ENCODE measurements at places on chromosomes 7 and 10.
A peak's percentile ranks its signal among the peaks of the same experiment; 100 is the strongest.

GRCh38 chr7:112452102-112452888, 2.0 kb downstream of the IFRD1 start:
- peak; percentile 88 for DNase-seq

- DNase-seq = no peak
These were observed 207.0 kb downstream of the JAZF1 start for GRCh38 chr7:27973625-27974024.

DNA sequence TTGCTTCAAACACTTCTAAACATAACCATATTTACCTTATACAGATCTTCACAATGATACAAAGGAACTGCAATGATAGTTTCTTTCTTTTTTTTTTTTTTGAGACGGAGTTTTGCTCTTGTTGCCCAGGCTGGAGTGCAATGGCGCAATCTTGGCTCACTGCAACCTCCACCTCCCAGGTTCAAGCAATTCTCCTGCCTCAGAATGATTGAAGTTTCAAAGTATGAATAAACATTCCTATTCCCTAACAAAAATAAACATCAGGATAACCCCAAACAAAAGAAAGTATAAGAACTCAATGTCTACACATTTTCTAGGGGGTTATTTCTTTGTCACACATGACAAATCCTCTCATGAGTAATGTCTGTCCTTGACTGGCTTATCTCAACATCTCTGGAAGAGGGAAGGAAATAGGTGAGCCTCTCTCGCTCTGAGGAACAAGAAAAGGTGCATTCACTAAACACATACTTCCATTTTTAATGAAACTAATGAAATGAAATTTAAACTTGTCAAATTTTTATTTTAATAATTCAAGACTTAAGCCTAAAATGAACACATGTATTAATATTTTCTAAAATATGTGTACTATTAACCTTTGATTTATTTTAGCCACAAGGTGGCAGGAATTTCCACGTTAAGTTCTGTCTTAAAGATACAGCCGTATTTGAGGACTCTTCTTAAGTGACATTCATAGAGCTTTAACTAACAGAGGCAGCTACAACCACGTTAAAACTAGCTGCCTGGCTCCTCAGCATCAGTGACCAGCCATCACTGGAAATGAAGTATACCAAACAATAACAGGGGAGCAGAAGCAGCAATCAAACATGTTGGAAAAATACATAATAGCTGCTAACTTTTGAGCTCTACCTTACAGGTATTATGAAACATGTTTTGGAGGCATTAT, 58.3 kb downstream of the MALSU1 start:
- DNase-seq = peak; percentile 94

GRCh38 chr7:43585562-43585961, 2.7 kb downstream of the STK17A start:
- DNase-seq = no peak

DNA sequence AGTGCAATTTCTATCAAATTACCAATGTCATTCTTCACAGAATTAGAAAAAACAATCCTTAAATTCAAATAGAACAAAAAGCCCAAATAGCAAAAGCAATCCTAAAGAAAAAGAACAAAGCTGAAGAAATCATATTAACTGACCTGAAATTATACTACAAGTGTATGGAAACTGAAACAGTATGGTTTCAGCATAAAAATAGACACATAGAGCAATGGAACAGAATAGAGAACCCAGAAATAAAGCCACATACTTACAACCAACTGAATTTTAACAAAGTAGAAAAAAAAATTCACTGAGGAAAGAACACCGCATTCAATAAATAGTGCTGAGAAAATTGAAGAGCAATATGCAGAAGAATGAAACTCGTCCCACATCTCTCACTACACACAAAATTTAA, 142.0 kb upstream of the CHRM2 start:
- no peak for DNase-seq

DNA sequence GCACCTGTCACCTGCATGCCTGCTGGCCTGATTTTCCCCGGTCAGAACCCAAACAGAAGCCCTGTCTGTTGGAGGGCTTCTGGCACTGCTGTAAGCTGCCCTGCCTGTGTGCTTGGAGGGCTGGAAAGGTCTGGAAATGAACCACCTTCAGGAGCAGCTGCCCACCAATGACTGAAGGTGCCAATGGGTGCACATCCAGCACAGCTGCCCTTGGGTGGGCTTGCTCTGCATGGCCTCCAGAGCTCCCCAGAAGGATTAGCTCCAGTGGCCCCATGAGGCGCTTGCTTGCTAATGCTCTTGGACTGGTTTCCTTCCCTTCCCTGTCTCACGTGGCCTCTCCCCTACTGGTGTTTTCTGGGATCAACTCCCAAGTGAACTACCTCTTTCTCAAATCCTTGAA, 43.2 kb downstream of the WDFY4 start:
- DNase-seq = no peak

- DNase-seq = no peak
These were observed 68.8 kb upstream of the RSU1 start for GRCh38 chr10:16886031-16886430.

GRCh38 chr7:106064316-106064715, 47.8 kb downstream of the SYPL1 start:
- no peak for DNase-seq

DNA sequence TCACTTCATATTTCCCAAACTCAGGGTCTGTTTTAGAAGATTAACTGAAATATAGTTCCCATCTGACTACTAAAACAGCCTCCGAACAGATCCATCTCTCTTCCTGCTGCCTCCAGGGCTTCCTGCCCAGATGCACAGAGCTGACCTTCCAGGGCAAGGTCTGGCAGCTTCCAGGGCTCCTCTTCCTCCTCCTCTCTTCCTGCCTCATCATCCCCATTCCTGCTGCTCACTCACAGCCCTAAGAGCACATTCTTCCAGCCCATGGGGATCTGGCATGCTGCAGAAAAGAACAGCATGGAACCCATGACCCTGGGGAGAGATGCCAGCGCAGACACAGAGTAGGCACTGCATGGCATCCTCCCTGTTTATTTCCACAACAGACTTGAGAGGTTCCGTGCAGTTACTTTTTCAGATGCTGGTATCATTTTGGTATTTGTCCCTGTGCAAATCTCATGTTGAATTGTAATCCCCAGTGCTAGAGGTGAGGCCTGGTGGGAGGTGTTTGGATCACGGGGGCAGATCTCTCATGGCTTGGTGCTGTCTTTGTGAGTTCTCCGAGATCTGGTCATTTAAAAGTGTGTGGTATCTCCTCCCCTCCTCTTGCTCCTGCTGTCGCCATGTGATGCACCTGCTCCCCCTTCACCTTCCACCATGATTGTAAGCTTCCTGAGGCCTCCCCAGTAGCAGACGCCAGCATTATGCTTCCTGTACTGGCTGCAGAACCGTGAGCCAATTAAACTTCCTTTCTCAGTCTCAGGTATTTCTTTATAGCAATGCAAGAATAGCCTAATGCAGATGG, 4.4 kb downstream of the PKD1L1 start:
- DNase-seq = no peak

DNA sequence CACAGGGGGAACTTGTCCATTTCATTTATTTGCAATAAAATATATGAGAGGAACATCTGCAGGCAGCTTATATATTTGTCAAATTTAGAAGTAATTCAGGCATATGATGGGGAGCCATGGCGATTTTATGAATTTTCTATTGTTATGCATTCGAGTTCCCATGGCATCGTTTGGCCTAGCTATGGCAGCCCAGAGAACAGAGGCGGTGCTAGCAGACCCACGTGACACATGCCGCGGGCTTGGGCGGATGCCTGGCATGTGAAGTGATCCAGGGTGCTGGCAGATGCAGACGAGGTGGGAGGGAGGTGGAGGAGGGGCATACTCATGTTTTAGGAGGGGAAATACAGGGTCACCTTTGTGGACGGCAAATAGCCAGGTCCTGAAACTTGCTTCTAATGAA, 560.0 kb upstream of the GALNT17 start:
- no peak for DNase-seq

DNA sequence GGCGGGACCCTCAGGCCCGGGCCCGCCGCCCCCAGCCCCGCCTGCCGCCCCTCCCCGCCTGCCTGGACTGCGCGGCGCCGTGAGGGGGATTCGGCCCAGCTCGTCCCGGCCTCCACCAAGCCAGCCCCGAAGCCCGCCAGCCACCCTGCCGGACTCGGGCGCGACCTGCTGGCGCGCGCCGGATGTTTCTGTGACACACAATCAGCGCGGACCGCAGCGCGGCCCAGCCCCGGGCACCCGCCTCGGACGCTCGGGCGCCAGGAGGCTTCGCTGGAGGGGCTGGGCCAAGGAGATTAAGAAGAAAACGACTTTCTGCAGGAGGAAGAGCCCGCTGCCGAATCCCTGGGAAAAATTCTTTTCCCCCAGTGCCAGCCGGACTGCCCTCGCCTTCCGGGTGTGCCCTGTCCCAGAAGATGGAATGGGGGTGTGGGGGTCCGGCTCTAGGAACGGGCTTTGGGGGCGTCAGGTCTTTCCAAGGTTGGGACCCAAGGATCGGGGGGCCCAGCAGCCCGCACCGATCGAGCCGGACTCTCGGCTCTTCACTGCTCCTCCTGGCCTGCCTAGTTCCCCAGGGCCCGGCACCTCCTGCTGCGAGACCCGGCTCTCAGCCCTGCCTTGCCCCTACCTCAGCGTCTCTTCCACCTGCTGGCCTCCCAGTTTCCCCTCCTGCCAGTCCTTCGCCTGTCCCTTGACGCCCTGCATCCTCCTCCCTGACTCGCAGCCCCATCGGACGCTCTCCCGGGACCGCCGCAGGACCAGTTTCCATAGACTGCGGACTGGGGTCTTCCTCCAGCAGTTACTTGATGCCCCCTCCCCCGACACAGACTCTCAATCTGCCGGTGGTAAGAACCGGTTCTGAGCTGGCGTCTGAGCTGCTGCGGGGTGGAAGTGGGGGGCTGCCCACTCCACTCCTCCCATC, 82.7 kb downstream of the PAX2 start:
- DNase-seq = peak; percentile 81

- peak; percentile 91 for DNase-seq
These were observed 153.1 kb downstream of the TPK1 start for GRCh38 chr7:144682581-144683280.

DNA sequence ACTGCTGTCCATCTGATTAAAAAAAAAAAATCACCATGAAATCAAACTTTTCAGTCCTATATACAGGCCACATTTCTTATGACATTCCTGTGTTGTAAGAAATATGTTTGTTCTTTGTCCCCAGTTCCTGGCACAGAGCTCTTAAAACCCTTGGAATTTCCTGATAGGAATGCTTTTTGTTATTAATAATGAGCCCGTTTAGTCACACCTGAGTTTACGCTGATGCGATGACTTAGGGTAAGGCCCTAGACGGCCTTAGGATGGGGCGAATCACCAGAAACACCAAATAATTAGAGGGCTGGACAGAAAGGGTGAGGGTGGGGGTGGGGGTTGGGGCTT, 17.5 kb downstream of the TSPAN15 start:
- no peak for DNase-seq

Data from HAP-1 (cell line).